ENCODE measurements at places on chromosomes 6 and 20.
A peak's percentile ranks its signal among the peaks of the same experiment; 100 is the strongest.

DNA sequence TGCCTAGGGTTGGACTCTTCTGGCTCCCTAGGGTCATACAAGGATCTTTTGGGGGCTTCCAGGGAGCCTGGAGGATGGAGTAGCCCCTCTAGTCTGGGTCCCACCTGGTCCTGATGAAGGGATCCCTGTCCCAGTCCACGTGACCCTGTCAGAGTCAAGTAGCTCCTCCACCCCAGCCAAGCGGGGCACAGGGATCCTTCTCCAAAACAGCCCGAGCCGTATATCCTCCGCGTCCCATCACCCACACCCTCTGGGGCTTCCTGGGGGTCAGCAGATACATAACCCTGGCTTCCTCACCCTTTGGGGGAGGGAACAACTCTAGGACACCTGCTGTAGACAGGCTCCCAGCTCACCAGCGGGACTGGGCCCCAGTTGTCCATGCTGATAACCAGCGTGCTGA, 28.0 kb downstream of the BPIFB1 start:
- no peak for DNase-seq

DNA sequence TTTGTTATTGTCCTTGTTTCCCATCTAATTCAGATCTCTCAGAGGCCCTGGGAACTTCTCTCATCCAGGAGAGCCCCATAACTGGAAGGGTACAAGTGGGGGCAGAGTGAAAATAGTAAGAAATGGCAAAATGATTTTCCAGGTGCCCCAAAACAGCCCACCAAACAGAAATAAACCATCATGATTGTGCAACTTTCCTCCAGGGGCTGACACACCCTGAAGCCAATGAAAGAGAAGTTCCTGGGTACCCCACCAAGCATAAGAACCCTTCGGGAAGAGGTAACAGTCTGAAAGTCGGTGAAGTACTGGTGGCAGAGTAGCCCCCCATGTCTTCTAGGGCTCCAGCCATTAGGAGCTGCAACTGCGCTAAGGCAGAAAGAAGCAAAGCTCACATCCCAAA, 282.0 kb downstream of the PTPRT start:
- no peak for DNase-seq

- DNase-seq = no peak
Measured at GRCh38 chr6:67210450-67210849, 1424.6 kb upstream of the ADGRB3 start.

DNA sequence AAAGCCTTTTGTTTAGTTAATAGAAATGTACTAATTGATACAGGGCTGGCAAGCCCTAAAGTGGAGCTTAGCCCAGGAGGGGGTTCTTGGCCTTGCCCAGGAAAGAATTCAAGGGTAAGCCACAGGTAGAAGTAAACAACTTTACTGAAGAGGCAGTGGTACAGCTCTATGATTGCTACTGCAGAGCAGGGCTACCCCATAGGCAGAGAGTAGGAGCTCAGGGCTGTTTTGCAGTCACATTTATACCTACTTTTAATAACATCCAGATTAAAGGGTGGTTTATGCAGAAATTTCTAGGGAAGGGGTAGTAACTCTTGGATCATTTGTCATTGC, 680.4 kb upstream of the GJE1 start:
- DNase-seq = no peak

DNA sequence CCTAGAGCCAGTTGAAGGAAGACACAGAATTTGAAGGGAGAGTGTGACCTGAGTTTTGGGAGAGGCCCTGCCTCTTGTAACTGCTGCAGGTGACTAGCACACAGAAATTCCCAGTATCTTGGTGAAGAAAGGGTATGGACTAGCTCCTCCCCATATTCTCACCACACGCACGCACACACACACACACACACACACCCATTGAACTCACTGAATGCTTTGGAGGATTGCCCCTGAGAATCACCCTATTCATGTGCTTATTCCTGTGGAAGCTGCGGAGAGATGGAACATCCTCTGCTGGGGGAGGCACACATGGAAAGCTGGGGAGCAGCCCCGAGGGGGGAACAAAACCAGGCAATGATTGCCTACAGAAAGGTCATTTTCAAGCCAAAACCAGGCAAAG, 6.2 kb upstream of the LMBRD1 start:
- no peak for DNase-seq

DNA sequence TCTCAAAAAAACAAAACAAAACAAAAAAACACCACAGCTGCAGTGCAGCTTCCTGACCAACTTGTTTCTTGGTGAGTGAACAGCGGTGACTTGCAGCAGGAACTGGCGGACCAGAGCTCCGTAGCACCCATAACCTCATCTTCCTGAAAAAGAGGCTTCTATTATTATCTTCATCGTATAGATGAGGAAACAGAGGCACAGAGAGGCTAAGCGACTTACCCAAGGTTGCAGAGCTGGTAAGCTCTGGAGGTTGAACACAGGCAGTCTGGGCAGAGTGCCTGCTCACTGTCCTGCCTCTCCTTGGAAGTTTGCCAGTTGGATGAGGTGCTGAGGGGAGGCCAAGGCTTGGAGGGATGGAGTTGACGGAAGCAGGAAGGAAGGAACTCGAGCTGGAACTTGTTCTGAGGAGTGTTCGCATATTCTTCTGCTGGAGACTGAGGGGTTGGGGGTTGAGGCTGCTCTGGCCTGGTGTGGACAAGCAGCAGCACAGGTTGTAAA, 47.9 kb upstream of the CCDC167 start:
- DNase-seq = no peak

DNA sequence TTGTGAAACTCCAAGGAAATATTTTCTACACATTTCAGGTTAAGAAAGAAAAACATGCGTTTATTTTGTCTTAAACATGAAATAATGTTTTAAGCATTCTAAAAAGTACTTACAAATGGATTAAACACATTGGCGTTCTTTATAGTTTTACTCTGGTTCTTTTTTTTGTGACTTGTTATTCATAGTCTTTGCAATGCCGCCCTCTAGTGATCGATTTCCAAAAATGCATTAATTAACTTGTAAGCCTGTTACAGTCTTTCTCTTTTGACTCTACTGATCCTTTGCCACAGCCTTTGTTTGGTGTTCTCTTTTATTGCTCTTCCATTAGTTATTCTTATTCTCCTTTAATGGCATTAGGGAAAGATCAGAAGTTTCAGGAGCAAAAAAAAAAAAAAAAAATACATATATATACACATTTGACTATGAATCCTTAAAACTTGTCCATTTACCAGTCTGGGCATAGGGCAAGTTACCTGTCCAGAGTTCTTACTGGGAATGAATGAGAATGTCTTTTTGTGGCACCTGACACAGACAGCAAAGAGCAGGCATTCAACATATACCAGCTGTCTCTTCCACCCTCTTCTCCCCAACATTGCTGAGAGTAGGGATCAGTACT, 59.9 kb downstream of the MACROD2 start:
- DNase-seq = peak; percentile 42

GRCh38 chr20:53890443-53891305, 179.7 kb downstream of the BCAS1 start:
- no peak for DNase-seq

- no peak for DNase-seq
Measured at GRCh38 chr20:32796981-32797451, 22.7 kb upstream of the MAPRE1 start.

DNA sequence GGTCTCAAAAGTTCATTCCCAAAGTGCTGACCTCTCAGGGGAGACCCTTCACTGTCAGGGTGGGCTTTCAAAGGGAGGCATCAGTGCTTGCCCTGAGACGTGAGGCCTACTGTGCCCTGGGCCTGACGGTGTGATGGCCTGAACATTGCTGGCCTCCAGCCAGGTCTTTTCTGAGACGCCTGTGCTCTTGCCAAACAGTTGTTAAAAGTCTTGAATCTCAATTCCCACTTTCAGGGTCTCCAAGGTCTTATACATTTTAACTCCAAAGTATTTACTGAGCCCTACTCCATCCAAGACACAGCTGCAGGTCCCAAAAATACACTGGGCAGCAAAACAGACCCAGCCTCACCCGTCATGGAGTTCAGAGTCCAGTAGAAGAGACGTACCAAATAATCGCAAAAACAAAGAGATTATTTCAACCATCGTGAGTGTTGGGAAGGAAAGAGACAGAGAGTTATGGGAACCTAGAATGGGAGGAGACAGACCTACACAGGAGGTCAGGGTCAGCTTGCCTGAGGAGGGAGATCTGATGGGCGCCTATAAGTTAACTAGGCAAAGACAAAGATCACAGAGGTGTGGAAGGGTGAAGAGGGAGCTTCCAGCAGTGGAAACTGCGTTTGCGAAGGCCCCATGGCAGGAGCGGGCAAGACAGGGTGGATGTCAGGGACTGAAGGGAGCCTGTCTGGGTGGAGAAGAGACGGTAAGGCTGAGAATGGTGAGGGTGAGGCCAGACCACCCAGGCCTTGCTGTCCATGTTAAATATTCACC, 446.3 kb downstream of the PREX1 start:
- DNase-seq = no peak

DNA sequence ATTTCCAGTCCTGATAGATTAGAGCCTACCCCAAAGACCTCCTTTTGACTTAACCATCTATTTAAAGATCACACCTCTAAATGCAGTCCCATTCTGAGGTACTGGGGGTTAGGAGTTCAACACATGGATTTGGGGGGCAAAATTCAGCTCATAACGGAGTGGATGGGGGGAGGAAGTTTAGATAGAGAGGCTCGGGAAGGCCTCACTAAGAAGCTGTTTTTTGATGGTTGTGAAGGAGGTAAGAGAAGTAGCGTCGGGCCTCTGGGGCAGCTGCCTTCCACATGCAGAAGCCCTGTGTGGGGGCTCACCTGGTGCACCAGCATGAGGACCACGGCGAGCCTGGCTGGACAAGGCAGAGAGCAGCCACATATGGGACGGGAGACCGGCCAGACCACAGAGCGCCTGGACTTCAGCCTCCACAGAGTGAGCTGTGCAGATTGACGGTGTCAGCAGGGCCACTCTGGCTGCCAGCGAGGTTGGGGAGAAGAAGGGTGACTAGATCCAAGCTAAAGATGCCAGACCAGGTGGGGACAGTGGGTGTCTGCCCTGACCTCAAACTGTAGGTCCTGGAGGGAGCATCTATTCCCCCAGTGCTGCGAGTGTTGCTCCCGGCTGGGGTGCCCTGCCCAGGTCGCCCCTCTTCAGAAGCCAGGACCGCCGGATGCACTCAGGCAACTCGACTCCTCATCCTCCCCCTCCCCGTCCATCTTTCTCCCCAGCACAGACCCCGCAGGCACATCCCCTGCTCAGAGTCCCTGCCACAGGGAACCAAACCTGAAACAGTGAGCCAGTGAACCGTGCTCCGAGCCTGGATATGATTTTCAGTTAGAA, 5.1 kb upstream of the SYNJ2 start:
- no peak for DNase-seq

DNA sequence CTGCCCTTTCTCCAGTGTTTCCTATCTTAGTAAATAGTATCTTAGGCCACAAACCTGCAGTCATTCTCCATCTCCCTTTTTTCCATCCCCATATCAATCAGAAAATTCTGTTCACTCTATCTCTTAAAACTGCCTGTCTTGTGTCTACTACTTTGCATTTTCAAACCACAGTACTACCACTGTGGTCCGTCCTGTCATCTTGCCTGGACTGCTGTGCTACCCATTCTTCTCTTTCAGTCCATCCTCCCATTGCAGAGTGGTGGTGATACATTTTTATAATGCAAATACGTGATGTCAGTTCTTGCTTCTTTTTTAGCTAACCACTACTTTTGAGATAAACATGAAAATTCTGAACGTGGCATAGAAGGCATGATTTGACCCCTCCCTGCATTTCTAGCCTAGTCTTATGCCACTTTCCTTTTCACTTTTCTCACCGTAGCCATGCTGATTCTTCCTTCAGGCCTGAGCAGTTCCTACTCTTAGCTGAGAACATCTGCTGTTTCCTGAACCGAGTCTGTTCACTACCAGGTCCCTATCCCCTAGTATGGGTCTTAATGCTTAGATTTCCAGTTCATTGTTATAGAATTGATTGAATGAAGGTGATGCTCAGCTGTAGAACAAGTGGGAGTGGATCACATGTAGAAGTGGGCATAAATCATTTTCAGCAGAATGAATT, 13.8 kb downstream of the TBPL1 start:
- no peak for DNase-seq

- DNase-seq = no peak
Measured at GRCh38 chr20:51002633-51003032, 20.3 kb downstream of the KCNG1 start.

- no peak for DNase-seq
Measured at GRCh38 chr6:143087856-143088255, 27.2 kb downstream of the AIG1 start.

DNA sequence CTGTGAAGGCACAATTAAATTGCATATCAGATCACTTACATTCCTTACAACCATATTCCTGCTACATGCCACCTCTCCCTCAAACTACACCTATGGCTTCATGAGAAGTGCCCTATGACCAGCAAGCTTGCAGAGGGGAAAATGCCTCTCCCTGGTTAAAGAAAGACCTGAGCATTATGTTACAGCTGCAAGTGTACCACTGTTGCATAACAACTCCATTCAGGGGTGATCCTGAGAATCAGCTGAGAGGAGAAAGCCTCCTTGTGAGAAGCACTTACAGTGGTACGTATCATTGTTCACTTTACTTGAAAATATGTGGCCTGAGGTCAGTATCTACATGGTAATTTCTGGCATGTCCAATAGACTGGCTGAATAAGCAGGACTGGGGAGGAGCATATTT, 20.0 kb downstream of the PDSS2 start:
- DNase-seq = no peak

GRCh38 chr20:35240083-35240810, 13.8 kb downstream of the MMP24 start:
- no peak for DNase-seq

DNA sequence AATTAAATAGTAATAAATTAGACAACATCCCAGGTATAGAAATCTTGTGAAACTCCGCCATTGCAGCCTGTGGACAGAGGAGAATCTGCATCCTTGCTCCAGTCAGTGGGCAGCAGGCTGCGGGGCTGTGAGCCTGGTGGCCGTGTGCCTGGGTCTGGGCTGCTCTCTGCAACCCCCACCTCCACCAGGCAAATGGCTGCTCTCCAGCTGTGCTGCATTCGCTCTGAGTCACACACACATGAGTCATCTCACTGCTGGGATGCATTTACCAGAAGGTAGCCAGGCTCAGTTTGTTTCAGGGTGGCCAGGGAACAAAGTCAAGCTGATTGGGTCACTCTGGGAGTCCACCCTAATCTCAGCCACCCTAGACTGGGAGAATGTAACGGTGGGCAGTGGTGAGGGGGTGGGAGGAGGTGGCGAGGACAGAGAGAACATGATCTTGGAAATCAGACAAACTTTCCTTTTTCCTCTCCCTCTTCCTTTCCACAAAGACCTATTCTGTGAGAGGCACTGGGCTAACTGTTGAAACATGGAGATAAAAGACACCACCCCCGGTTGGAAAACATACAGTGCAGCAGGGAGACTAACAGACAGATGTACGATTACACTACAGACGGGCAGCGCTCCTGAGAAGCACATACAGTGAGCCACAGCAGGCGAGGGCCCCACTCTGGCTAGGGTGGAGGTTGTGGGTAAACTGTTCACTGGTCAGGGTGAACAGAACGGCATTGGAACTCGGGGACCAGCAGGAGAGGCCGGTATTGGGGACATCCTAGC, 59.2 kb downstream of the TRAM2 start:
- DNase-seq = peak; percentile 35

DNA sequence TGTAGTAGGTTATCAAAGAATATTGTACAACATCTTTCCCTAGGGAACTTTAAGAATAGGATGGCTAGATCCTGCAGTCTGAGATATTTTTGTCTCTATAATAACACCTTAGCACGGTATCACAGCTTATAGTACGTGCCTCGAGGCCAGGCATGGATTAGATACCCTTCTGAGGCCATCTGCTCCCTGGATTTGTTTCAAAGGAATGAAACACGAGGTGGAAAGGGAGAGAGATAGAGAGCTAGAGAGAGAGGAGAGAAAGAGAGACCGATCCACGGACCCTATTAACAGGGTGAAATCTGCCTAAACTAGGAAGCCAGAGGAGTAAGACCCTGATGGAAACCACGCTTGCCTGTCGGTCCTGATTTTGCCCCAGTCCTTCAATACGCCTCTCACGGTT, 92.5 kb downstream of the CD83 start:
- no peak for DNase-seq

Measured in hippocampal formation (tissue), 2 donors.